ENCODE measurements at places on chromosomes 2 and 18.

- no peak for DNase-seq
Measured at GRCh38 chr18:27595113-27595838, 410.2 kb upstream of the CHST9 start.

DNA sequence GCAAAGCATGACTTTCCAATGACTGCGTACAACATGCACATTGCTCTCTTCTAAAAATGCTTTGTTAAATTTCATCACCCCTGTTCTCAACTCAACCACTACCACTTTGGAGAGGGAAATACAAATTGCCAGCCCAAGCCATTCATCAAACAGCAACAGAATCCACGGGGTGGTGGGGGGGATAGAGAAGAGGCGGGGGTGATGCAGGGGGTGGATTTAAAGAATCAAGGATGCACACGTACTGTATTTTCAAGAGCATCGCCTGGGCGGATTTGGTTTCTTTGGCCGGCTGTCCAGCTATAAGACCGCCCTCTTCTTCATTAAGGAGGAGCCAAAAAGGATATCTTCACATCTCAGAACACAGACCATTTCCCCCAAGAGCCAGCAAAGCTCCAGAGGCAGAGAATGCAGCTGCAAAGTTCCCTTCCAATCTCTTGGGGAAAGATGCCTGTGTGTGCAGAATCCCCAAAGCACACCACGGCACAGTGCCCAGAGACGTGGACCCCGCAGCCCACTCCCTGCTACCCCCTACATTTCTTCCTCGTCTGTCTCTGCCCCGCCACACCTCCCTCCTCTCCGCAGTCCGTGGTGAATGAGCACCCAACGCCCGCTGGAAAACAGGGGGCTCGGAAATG lies 977 bp downstream of the SLC8A1 start:
- no peak for DNase-seq

- no peak for DNase-seq
Measured at GRCh38 chr18:13272416-13272815, 53.9 kb downstream of the LDLRAD4 start.

- peak; percentile 22 for DNase-seq
Measured at GRCh38 chr18:47772374-47773248, 157.8 kb downstream of the SMAD2 start.

DNA sequence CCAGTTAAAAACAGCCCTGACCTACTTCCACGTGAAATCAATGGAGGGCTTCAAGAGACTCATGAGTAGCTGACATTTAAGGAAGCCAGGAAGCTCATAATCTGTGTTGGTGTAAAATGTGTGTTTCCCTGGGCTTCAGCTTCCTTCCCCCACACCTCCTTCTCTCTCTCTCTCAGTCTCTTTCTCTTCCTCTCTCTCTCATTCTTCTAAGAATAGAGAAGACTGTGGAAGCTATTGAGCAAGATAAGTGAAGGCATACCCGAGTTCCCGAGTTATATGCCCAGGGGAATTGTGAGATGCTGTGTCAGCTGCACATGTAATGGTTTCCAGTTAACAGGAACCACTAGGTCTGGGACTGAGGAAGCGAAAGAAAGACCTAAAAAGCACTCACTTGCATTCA lies 199.4 kb downstream of the NYAP2 start:
- no peak for DNase-seq

Data from NCI-H2029 treated with DMSO at 0.1 percent for 48 hours (cell line).